ENCODE measurements at places on chromosomes 12 and 14.

DNA sequence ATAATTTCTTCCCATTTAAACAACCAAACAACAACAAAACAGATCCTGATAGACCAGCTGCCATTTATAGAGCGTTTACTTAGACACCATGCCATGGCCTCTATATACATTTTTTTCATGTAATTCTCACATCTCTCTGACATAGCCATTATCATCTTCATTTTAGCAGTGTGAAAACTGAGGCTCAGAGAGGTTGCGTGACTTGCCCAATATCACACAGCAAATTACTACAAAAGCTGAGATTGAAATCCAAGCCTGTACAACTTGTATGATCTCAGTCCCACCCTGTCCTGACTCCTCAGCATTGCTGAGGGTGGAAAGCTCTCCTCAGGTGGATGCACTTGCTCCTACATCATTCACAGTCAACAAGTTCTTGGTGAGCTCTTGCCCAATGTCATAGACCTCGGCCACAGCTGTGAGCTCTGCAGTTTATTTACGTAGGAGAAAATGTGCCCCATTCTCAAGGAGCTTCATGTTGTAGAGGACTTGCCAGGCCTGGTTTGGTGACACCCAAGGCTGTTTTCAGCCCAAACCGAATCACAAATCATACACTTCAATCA is 55.5 kb downstream of the CRACR2A start:
- no peak for DNase-seq

- DNase-seq, result no peak
These were observed 89.0 kb downstream of the SCARB1 start for GRCh38 chr12:124774462-124775167.

- DNase-seq, result no peak
These were observed 45.4 kb downstream of the TMTC1 start for GRCh38 chr12:29738365-29738764.

DNA sequence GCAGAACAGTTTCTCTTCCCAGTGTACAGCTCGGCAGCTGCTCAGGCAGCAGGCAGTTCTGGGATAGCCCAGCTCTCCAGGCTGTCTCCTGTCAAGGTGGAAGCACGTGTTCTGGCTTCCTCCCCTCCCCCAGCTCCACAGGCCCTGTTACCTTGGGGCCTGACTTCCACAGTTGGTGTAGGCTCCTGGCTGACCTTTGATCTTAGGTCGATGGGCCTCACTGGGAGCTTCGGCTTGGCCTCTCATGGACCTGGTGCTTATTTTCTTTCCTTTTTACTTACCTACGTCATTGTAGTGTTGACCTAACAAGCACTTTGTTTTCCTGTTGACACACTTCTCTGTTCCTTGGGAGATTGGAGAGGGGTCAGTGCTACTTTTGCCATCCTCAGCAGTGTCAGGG is 17.0 kb downstream of the DLST start:
- DNase-seq, result no peak

DNA sequence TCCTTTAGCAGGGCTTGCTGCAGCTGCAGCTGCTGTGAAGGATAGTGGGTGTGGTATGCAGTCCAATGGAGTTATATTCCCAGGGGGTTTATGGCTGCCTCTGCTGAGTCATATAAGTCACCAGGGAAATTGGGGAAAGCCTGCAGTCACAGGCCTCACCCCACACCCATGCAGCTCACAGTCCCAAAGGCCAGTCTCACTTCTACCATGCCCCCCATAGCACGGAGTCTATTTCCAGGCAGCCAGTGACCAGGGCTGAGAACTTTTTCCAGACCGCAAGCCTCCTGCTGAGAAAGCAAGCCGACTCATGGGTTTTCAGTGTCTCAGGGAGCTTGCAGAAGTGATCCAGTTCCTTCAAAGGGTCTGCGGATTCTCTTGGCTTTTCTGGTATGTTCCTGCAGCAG is 322.4 kb upstream of the CLEC14A start:
- no peak for DNase-seq

DNA sequence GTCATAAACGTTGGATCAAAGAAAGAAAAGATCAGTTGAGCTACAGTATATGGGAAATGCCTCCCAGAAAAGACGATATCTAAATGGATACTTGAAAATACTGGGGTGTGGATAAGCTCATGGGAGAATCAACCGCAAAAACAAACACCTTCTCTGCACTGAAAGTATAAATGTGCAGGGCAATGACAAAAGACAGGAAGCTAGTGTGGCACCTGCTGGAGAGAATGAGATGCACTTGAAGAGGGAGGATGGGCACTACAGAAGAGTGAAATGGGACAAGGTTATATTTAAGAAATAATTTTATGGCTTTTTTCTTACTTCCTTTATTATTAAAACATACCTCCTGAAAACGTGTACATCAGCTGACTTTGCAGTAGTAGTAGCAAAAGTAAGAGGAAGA is 153.7 kb downstream of the PRKD1 start:
- DNase-seq, result no peak

GRCh38 chr12:122137681-122138080 is 36.3 kb downstream of the IL31 start:
- no peak for DNase-seq

- no peak for DNase-seq
These were observed 19.5 kb upstream of the LRRC10 start for GRCh38 chr12:69630191-69630590.

DNA sequence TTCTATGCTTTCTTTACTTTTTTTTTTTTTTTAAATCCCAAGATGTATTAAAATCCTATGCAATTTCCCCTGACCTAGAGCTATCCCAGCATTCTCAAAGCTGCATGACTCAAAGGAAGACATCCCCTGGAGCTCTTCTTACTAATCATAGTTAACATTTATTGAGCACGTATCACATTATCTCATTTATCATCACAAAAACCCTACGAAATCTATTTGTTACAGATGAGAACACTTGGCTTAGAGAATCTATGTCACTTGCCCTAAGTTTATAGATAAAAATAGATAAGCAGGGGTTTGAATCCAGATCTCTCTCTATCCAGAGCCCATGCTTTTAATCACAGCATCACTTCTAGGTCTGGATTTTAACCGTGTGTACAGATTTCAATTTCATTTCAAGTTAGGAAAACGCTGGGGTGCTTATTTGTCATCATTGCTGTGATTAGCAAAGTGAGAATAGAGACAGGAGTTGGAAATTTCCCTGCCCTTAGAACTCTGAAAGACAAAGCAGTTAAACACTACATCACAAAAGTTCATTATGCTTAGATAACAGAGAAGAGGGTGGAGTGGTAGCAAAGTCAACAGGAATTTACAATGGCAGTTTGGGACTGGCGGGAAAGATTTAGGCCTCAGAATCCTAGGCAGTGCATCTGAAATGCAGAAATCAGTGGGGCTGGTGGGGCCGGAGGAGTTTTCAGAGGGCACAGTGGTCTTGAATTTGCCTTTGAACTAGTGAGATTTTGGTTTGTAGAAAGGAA is 177.7 kb upstream of the FRMD6 start:
- no peak for DNase-seq

DNA sequence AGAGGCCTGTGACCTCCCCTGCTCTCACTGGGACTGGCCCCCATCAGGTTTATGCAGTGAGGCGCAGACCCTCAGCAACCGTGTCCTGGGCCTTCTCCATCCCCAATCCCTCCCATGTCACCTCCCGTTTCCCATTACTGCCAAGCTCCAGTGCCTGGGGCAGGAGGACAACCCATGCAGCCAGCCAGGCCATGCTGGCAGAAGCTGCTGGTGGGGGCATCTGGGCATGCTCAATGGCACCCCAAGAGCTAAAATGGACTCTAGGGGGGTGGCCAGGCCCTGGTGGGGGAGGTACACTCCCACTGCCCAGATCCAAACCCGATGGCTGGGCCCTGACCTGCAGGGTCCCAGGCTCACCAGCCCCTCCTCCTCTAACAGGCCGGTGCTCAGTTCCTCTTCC is 20.5 kb upstream of the GPR132 start:
- DNase-seq, result no peak

- no peak for DNase-seq
These were observed 8.8 kb upstream of the LRRK2 start for GRCh38 chr12:40215982-40216381.

- DNase-seq, result no peak
These were observed 498 bp downstream of the PIANP start for GRCh38 chr12:6699989-6700645.

DNA sequence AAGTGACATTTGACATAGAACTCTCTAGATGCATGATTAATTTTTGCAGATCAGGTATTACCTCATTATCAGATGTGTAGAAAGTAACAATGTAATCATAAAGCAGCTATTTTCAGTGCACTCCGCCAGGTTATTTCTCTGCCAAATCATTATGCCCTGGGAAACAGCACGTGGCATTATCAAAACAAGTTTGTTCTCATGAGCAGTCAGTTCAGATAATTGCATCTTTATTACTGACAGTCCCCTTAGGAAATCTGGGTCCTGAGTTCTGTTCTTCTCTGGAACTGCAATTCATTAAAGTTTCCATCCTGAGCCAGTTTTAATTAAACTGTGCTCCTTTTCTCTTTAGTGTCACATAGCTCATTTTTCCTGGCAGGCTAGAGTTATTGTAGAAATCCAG is 94.7 kb upstream of the KRR1 start:
- DNase-seq, result no peak

DNA sequence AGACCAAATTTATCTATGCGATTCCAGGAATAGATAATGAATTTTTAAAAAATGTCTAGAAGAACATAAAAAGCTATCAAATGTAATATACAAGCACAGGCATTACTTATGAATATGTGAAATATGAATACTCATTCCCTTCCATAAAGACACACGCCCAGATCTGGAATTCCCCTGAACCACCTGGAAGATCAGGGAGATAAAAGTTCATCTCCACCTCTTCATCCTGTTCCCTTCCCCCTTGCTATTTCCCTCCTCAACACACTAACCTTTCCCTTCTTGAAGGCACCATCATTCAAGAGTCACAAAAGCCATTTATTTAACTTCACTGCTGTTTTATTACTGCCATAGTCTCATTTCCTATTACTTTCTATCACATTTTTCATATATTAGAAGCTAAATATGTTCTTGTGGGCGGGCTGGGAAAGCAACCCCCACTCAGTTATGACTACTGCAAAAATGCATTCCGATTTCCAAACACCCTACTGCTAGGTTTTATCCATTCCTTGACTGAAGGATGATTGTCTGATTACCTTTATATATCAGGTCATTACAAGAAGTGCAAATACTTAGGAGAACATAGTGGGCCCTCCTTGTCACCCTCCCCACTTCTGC is 16.1 kb downstream of the FGD6 start:
- no peak for DNase-seq

GRCh38 chr12:76631741-76632140 is 72.2 kb upstream of the OSBPL8 start:
- DNase-seq, result no peak

DNA sequence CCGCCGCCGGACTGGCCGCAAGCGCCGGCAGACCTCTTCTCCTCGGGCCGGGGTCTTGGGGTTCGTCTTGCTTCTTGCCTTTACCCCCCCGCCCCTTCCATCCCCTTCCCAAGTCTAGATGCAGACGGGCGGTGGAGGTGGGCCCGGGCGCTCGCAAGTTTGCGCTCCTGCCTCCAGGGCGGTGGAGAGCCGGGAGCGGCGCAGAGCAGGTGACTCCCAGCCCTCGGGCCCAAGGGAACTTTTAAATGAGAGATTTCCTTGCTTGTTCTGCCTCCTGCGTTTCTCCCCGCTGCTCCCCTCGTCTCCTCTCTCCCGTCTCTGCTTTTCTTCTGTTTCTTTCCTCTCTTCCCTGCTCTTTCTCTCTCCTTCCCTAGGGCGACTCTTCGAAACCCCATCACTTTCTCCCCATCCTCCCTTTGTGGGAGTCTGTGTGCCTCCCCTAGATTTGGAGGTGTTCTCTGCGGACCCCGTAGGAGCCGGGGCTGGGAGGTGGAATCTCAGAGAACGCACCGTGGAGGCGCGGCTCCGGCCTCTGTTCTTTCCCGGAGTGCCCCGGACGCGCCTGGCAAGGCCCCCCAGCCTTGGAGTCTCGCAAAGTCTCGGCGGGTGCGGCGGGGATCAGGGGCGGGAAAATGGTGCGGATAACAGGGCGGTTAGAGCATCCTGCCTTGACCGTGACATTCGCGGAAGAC is 114.7 kb upstream of the MYL2 start:
- no peak for DNase-seq

DNA sequence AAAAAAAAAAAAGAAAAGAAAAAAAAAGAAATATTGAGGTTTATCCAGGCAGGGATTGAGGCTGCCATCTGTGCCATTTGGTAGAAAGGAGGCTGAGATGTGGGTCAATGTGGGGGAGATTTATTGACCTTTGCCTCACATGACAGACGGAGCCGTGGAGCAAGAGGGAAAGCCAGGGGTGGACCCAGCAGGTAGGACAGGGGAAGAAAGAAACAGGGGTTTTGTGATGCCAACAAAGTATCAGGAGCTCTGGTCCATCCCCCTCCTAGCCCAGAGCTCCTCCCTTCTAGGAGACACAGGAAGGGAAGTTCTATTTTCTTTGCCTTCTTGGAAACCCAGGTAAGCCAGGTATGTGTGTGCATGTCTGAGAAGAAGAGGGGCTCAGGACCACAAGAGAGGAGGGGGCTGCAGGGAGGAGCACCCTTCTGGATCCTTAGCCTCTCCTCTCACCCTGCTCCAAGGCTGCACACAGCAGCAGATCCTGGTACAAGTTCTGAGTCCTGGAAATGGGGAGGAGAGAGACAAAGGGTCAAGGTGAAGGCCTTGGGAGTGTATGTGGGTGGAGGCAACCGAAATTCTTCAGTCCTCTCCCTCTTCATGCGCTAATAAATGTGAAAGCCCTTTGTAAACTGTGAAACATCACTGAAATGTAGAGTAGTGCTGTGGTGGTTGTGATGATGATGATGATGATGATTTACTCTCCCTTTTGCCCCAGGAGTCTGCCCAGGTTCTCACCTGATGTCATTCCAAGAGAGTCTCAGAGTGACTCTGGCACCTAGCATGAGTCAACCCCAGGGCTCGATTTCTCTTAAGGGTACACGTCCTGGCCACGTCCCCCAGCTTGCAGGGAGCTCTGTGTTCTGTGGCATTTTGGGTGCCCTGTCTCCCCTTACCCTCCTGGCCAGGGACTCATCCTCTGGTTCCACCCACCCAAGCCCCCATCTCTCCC is 26.3 kb downstream of the ZFP36L1 start:
- DNase-seq, result no peak

GRCh38 chr12:21942377-21942703 is 1.1 kb upstream of the ABCC9 start:
- DNase-seq, result no peak

DNA sequence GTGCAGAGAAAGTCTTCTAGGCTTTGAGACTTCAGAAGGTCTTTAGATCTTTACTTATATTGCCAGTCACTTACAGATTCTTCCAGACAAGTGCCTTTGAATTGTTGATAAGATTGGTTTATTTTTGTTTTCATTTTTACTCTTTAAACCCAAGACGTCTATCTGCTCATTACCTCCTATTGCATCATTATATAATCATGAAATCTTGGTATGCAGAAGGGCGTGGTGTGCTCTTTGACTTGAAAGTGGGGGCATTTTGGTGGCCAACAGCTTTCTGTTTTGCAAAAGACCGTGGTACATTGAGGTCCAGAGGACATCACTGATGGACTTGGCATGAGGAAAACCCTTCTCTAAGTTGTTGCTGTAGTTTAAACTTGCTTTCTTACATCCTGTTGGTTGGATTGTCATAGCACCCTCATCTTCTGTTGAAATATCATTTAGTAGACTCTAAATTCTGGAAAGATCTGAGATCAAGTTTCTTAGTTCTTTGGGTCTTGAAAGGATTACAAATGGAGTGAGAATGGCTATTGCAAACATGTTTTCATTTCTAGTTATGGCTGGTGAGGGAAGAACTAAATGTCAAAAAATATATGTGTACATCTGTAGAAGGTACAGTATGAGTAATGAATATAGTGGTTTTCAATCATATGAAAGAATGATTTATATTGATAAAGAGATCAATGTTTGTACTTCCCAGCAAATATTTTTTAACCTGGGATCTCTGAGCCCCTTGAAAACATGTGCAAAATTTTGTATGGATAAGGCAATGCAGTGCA is 441.8 kb downstream of the NRXN3 start:
- no peak for DNase-seq

- DNase-seq, result no peak
These were observed 167.5 kb downstream of the BTG1 start for GRCh38 chr12:91978143-91978542.

Measured in NCI-H1930 (cell line).